Substantia nigra (tissue), 51 donors: ENCODE measurements at places on chromosomes 1 and 21.

DNA sequence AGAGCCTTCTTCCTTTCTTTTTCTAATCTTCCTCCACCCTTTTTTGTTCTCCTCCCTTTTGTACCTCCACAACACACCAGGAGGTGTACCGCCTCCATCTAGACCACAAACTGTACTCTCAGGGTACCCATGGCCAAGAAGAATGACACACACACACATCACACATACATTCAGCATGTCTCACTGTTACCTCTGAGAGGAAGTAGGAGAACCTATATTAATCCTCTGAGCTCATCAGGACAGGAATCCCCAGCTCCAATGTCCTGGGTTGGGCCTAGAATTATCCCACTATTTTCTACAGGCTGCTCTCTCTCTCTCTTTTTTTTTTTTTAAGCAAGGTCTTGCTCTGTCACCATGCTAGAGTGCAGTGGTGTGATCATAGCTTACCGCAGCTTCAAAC lies 36.7 kb downstream of the ATP2B4 start:
- no peak for DNase-seq

GRCh38 chr1:73100216-73100615 lies 817.9 kb upstream of the NEGR1 start:
- no peak for DNase-seq

GRCh38 chr1:212257157-212257556 lies 28.1 kb upstream of the PPP2R5A start:
- DNase-seq = no peak

DNA sequence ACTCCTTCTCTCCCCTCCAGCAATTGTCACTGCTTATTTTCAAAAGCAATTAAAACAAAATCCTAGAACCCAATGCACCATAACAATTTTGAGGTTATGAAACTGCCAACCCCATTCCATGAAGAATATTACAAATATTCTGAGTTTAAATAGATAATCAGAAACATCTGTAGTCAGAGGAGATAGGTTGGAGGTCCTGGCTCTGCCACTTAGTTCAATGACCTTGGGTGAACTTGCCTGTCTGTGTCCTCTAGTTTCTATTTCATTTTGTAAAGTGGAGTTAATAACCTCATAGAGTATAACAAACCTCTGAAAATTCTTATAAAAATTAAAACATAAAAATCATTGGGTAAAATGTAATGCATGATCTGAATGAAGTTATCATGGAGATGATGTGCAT lies 164.6 kb downstream of the KCTD3 start:
- no peak for DNase-seq

DNA sequence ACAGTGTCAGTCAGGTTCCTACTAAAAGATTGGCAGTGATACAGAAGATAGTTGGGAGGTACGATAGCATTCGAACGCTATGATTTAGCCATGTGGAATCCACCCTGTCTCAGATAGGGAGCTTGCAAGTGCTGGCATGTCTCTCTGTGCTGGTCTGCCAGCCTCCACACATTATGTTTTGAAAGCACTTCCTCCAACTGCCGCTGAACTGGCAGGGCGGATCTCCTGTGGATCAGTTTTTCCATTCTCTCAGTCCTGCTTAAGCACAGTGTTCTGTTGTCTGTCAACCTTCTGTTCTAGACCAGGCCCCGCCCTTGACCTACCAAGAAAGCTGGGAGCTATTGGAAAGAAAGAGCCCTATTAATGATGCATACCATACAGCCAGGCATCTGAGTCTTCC lies 65.5 kb upstream of the PALMD start:
- no peak for DNase-seq

- no peak for DNase-seq
Measured at GRCh38 chr1:29354511-29355098, 118.3 kb downstream of the PTPRU start.
